ENCODE measurements at places on chromosomes 3 and 15. TPM values are rescaled to one million over a fixed set of nuclear protein-coding genes. Genes with fewer than 3 reads are reported as not detected.

Gene ZWILCH
- total RNA-seq: 5.6 TPM

Gene CCR9
- total RNA-seq: 4.7 TPM

Gene ARNT2
- not detected for total RNA-seq

Gene ATRIP
- total RNA-seq: 7.6 TPM

Gene IL12A
- 1.7 TPM for total RNA-seq

Gene USP19
- 51.4 TPM for total RNA-seq

Gene PP2D1
- not detected for total RNA-seq

Gene OR5K2
- not detected for total RNA-seq

Gene A4GNT
- total RNA-seq: not detected

Gene ADPGK
- 115 TPM for total RNA-seq

Data from T-helper 17 cell (primary cell).